ENCODE measurements at places on chromosomes 5 and 9. TPM values are rescaled to one million over a fixed set of nuclear protein-coding genes. Genes with fewer than 3 reads are reported as not detected.

DNA sequence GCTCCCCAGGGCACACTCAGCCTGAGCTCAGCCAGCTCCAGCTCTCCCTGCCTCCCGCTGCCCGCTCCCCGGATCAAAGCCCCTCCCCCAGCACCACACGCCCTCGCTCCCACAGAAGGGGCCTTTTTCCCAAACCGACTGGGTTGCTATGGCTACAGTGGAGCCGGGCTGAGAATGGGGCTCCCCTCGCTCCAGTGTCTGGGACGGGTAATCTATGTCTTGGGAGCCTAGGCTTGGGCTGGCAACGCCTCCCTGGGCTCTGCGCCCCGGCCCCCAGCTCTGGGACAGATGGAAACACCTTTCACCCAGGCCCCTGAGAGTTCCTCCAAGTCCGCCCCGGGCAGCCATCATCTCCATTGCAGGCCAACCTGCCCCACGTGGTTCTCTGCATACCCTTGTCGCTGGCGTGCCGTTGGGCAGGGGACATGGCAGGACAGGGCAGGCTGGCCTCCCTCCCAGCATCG lies 29.6 kb downstream of the NOTCH1 start:
- DNase-seq: no peak

- DNase-seq: no peak
Observed at GRCh38 chr9:37382982-37383357, 39.5 kb upstream of the GRHPR start.

The PCDHA9 gene
- total RNA-seq: 0.34 TPM

GRCh38 chr9:121937240-121937639 lies 155.9 kb downstream of the TTLL11 start:
- DNase-seq: no peak

DNA sequence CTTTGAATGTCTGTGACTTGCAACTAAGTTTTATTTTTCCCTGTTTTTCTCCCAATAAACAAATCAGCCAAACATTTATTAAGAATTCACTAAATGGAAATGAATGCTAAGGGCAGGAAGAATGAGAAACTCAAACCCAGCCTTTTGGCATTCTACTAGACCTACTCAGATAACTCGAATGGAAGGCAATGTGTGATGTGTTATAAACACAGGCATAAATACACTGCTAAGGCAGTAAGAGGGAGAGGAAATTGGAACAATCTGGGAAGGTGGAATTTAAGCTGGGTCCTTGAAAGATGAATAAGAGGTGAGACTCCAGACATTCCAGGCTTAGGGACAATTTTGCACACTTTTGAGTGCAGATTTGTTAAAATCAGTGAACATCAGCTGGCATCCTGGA lies 34.7 kb downstream of the MARCHF3 start:
- no peak for DNase-seq

The IL5 gene
- total RNA-seq: not detected

GRCh38 chr9:92968081-92968480 lies 20.8 kb downstream of the FGD3 start:
- DNase-seq: no peak

The BHMT2 gene
- total RNA-seq: 18.3 TPM

DNA sequence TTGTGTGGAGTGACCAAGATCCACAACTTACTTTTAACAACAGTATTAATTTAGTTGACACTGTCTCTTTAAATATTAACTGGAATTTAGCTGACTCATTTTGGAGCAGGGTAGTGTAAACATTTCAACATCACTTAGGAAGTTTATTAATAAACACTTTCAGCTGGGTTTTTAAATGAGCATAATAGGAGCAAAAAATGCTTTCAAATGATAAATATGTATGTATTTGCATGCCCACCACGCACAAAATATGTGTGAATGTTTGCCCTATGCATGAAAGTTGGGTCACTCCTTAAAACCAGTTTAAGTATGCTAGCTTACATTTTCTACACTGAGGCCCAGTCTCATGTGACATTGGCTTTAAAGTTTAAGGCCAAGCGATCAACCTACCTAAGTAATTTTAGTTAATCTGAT lies 2.9 kb downstream of the ZFAND5 start:
- no peak for DNase-seq

The RGS7BP gene
- total RNA-seq: 7.5 TPM

The NDUFS4 gene
- 79.0 TPM for total RNA-seq

GRCh38 chr5:173330338-173331206 lies 2.4 kb upstream of the STC2 start:
- DNase-seq: no peak

DNA sequence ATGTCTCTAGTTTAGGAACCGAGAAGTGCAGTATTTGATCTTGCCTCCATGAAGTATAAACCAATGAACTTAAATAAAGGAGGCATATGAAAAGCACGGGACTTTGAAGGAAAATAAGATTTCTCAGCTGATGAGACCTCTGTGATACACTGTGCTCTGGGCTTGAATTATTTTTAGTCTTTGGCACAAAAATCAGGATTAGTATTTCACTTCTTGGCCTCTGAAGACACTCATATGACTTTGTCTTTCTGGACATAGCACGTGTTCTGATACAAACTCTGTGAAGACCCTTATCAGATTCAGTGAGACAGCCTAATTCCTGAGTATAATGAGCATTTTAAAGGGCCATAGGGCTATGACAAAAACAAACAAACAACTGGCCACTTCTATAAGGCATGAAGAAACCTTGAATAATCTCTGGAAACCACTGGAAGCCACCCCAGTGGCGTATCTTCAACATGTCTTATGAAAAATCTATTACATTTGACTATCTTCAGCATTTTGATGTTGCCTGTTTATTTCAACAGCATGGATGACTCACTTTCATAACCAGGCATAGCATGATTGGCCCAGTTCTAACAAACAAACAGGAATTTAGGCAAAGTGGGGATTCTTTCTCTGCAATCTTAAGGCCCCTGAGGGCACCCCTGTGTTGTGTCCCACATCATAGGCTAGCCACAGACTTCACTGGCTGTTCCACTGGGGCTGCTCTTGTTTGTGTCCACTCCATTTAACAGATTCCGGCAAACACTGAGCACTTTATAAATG lies 90.3 kb upstream of the ZNF462 start:
- DNase-seq: no peak

DNA sequence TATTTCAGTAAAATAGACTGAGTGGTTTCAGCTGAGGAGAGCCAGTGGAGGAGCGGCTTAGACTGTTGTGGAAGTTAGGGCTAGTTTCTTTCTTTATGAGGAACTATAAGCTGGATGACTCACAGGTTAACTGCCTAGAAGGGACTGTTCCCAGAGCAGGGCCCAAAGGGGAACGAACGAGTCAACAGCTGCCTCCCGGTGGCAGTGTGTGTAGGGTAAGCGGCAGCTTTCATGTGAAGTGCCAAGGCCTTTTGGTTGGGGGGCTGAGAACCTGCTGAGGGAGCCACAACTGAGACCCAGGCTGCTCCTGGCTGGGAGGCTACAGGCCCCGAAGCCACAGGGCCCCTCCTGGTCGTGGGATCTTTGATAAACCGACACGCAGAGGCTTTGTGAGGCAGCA lies 7.0 kb downstream of the SQSTM1 start:
- no peak for DNase-seq

DNA sequence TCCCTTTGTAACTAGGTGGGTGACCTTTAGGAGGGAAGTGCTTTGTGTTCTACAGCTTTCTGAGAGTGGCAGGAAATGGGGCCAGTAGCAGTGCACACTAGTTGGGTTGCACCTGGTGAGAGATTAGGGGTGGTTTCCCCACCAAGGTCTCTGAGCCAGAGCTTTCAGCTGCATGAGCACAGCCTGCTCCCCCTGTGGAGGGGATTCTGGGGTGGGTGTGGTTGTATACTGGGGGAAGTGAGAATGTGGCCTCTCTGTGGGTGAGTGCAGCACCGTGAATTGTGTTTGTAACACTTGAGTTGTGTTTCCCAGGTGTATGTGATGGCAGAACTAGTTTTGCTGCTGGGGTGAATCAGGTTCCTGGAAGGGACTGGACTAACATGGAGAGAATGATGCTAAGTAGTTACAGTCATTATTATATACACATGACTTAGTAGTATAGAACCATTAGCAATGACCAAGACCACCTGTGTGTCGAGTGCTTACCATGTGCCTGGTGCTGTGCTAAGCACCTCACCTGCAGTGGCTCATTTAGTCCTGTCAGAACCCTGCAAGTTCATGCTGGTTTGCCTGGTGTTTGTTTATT lies 11.8 kb upstream of the CXXC5 start:
- peak; percentile 56 for DNase-seq

GRCh38 chr5:159630545-159630944 lies 285.7 kb upstream of the ADRA1B start:
- DNase-seq: no peak

GRCh38 chr9:34334337-34334824 lies 5.0 kb downstream of the NUDT2 start:
- no peak for DNase-seq

DNA sequence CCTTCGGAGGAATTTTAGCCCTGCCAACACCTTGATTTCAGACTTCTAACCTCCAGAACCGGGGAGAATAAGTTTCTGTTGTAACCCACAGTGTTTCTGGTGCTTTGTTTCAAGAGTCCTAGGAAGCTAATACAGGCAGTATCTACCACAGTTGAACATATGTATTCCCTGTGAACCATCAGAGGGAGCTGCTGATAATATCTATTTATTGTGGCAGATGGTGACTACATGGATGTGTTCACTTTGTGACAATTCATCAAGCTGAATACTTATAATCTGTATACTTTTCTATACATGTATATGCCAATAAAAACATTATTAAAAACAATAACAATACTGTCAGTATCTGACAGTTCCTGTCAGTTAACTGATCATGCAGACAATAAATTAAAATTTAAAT lies 137.2 kb upstream of the GNA14 start:
- no peak for DNase-seq

DNA sequence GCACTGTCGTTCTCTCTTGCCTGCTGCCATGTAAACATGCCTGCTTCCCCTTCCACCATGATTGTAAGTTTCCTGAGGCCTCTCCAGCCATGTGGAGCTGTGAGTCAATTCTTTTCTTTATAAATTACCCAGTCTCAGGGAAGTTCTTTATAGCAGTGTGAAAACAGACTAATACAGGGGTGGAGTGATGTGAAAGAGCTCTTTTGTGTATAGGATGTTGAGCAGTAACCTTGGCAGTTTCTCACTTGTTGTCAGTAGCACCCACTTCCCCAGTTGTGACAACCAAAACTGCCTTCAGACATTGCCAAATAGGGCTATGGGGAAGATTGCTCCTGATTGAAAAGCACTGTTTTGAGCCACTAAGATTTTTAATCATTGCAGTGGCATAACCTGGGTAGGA lies 552.2 kb upstream of the ZNF462 start:
- DNase-seq: no peak

The ANKRD31 gene
- total RNA-seq: 1.0 TPM

GRCh38 chr5:127358284-127358683 lies 67.7 kb downstream of the MEGF10 start:
- DNase-seq: no peak

- DNase-seq: no peak
Observed at GRCh38 chr5:127766676-127767335, 63.6 kb downstream of the CCDC192 start.

- no peak for DNase-seq
Observed at GRCh38 chr9:89367281-89367680, 49.0 kb downstream of the SECISBP2 start.

The SV2C gene
- 0.60 TPM for total RNA-seq

GRCh38 chr5:74865804-74866595 lies at the start of gene FAM169A:
Gene FAM169A (minus strand): TSS chr5:74866387. CDS start chr5:74841676, 24,711 bp downstream.
- DNase-seq: no peak

The IL4 gene
- not detected for total RNA-seq

- no peak for DNase-seq
Observed at GRCh38 chr9:92983984-92984589, 36.8 kb downstream of the FGD3 start.

The FRMD3 gene
- total RNA-seq: 16.8 TPM

- no peak for DNase-seq
Observed at GRCh38 chr9:93955111-93955980, at the start of gene BARX1. Gene BARX1 (minus strand): TSS chr9:93955355. CDS start chr9:93955146, 209 bp downstream.

DNA sequence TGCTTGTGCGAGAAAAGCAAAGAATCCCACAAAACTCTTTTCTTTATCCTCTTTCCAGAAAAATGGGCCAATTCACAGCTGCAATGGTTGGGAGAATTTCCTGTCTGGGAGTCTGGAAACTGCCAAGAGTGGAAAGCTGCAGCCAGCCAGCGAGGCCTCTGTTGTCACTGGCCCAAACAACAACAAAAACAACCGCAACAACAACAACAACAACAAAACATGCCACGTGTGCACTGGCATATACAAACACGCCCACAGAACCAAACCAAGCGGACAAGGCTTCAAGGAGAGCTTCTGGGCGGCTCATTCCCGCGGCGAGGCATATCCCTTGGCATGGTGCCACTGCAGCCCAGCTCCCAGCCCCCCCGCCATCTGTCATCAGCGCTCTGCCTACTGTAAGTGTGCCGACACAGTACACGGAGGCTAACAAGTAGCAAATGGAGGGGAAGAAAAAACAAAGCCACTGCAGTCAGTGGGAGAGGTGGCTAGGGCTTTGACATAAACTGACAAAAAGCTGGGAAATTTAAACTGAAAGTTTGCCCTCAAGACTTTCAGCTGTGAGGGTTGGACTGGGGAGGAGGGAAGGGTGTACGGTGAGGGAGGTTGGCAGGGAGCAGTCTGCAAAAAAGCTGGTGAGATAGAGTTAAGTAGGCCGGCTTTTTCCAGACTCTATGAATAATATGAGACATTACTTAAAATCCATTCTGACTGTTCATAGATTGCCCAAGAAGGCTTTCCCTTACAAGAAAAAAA lies 165.0 kb upstream of the ZNF462 start:
- peak; percentile 51 for DNase-seq

GRCh38 chr5:15991586-15991985 lies 188.0 kb downstream of the MARCHF11 start:
- DNase-seq: no peak

DNA sequence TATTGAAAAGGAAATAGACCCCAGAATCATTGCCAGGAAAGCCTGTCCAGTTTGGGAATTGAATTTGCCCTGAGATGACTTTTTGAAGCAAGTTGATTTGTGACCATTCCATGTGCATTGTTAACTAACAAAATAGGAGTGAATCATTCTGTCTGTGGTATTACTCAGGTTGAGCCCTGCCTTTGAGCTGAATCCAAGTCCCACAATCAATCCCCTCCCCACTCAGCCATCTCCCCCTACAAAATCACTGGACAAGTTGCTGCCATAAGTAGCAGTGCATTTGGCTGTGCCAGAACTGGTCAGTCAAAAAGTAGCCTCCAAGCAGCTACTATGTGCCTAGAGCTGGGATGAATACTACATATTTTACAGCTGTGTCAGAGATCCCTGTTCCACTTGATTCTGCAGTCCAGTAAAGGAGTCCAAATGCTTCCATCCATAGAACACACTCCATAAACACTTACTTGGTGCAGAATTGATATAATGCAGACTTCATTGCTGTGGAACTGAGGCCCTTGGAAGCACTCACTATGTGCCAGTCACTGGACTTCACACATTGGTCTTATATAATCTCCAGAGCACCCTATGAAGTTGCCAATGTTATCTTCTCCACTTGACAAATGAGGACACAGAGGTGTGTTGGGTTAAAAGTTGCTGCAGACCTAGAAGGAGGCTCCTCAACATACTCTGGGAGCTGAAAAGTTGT lies 96.1 kb downstream of the ZNF462 start:
- DNase-seq: no peak

The LNPEP gene
- 56.3 TPM for total RNA-seq

DNA sequence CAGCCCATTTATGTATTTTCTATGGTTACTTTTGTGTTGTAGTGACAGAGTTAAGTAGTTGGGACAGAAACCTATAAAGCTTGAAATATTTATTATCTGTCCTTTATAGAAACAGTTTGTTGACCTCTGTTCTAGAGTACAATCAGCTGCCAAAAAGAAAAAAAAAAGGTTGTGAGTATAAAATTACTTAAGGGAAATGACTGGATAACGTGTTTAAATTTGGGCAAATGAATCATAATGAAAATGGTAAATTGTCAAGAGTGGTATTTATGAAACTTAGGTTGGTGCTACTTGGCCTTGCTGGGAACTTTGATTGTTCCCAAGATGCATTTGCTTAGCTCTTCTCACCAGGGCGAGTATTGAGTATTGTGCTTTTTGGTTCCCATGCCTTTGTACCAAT lies 70.2 kb upstream of the IL6ST start:
- no peak for DNase-seq

Measured in ureter (tissue), 1 donor.